Fibroblast of lung (primary cell): ENCODE measurements at places on chromosomes 16 and 17. TPM values are rescaled to one million over a fixed set of nuclear protein-coding genes. Genes with fewer than 3 reads are reported as not detected.

DNA sequence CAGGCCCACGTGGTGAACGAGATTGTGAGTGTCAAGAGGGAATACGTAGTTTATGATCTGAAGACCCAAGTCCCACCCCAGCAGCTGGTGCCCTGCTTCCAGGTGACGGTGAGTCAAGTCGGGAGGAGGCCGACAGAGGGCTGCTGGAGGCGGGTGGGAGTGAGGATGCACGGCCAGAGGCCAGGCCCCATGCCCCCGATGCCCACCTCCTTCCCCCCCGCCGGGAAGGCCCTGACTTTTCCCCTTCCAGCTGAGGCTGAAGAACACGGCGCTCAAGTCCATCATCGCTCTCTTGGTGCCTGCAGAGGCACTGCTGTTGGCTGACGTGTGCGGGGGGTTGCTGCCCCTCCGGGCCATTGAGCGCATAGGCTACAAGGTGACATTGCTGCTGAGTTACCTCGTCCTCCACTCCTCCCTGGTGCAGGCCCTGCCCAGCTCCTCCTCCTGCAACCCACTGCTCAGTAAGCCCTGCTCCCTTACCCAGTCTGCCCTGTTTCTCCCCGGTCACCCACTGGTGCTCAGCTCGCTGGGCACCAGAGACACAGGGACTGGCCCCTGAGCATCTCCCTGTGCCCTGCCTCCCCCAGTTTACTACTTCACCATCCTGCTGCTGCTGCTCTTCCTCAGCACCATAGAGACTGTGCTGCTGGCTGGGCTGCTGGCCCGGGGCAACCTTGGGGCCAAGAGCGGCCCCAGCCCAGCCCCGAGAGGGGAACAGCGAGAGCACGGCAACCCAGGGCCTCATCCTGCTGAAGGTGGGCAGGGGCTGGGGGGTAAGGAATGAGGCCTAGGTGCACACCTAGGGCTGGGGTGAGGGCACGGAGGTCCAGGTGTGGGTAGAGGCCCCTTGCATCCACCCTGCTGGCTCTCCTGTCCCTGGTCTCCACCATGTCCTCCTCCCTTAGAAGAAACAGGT lies 2.6 kb downstream of the ZACN start:
- no peak for DNase-seq

- DNase-seq = no peak
These were observed 3.8 kb upstream of the P4HB start for GRCh38 chr17:81863833-81864768.

DNA sequence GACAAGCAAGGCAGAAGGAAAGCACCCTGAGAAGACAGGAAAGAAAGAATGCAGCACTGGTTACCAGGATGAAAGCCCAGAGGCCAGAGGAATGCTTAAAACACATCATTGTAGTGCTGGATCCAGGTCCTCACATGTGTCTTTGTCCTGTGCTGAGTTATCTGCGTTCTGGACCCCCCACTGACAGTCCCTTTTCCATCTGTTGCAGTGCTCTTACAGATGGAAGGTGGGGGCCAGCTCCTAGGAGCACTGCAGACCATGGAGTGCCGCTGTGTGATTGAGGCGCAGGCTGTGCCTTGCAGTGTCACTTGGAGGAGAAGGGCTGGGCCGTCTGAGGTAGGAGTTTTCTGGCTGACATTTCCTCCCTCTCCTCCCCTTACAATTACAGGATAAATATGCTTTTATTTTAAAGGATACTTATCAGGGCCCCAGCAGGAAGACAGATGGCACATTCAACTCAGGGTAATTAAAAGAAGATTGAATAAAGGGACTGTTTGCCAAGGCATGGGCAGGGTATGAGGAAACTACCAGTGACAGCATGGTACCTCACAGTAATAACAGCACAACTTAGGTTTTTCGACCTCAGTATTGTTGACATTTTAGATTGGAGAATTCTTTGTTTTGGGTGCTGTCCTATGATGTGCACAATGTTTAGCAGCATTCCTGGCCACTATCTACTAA lies 3.0 kb downstream of the EME1 start:
- no peak for DNase-seq

DNA sequence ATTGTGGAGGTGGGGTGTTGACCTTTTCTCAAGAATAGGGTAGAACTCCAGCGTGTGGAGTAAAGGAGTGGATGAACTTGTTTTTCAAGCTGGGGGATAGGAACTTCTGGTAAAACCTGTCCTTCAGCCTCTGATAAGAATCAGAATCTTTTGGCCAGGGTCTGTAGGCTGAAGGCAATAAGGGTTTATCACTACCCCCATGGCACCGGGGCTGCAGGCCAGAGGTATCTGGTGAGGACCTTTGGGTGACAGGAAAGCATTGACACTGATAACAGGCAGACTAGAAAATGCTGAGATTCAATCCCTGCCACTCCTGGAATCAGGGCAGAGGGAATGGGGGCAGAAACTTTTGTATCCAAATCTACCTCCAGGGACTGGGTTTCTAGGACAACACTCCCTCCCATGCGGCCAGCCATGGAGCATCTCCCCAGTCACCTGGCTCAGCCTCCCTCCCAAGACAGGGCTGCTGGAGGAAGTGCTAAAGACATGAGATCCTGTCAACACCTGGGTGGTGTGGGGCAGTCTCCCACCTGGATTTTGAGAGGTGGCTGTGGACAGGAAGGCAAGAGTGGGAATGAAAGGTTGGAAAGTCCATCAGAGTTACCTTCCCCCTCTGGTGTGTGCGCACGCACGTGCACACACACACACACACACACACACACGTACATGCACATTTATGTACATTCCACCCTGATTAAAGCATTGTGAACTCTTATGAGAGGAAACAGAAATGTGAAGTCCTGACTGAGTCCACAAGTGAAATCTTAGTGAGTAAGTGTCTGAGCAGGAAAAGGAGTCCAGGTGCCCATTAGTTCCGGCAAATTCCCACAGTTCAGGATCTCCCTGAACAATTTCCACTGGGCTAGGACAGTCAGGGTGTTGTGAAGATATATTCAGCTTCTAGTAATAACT lies 53.1 kb upstream of the MARCHF10 start:
- DNase-seq = peak; percentile 62

The FZD2 gene
- 14.6 and 20.3 TPM in 2 replicates for total RNA-seq

The STAT3 gene
- 101 and 118 TPM in 2 replicates for total RNA-seq

GRCh38 chr17:57312242-57312641 lies 55.9 kb downstream of the MSI2 start:
- DNase-seq = no peak

The TMEM100 gene
- total RNA-seq = 1.7 and 2.6 TPM in 2 replicates

- no peak for DNase-seq
These were observed 1.1 kb downstream of the PGAP6 start for GRCh38 chr16:380762-381011.

DNA sequence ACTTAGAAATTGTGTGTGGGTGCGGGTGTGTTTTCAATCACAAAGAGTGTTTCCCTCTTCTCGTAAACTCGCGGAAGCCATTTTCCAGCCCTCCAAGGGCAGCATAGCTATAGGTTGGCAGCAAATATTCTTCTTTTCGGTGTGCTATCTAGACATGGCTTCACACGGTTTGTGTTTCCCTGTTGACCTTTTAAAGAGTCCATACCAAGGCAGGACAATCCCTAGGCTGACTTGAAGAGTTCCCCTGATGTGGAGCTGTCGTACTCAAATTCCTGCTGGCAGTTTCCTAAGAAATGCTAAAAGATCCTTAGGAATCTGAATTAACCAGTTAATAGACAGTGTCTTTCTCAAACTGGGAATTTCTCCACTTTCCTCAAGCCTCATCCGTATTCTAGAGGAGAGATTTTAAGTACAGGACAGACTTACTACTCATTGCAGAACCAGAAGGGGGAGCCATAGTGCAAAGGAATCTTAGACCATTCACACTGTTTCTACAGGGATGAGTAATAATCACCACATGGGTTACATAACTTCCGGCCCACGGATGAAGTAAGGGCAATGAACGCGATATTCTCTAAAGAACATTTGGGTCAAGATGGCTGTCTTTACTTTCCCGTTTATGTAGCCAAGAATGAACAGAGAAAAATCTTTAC lies 288.6 kb upstream of the ELAC2 start:
- peak; percentile 82 for DNase-seq
